AG04450 (cell line): ENCODE measurements at places on chromosomes 11 and 22.

DNA sequence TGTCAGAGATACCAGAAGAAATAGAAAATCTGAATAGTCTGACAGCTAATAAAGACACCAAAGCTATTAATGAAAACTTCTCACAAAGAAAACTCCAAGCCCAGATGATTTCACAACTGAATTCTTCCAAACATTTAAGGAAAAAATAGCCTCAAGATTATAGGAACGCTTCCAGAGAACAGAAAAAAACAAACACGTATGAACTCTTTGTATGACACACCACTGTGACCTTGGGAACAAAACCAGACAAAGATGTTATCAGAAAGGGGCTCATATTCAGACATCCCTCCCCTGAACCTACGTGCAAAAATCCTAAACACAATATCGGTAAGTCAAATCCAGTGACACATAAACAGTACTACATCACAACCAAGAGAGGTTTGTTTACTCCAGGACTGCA lies 23.5 kb downstream of the CERK start:
- no peak for DNase-seq

DNA sequence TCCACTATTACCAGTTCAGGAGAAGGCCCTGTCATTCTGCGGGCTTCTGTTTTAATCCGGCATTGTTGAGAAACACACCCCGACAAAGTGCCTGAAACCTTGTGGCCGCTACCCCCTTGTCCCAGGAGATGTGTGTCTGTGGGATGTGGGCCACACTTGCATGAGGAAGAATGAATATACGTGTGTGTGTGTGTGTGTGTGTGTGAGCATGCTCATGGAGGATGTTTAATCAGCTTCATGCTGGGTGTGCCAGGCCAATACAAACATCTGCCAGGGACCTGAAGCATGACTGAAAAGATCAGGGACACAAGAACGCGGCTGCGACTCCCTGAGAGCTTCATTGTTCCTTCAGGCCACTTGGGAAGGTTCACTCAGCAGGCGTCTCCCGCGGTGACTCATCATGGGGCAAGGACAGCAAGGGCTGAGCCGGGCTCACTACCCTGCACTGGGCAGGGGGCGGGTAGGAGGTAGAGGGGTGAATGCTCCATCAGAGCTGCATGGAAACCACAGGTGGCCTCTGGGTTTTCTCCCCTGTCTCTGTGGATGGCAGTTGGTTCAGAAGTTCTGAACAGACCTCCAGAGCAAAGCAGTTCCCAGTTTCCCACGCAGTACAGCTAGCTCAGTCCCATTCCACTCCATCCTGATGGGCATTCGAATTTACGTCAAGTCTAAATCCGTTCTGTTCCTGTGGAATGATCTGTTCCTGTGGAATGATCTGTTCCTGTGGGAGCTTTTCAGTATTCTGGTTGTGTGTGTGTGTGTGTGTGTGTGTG lies 7.0 kb upstream of the MALAT1 start:
- no peak for DNase-seq

DNA sequence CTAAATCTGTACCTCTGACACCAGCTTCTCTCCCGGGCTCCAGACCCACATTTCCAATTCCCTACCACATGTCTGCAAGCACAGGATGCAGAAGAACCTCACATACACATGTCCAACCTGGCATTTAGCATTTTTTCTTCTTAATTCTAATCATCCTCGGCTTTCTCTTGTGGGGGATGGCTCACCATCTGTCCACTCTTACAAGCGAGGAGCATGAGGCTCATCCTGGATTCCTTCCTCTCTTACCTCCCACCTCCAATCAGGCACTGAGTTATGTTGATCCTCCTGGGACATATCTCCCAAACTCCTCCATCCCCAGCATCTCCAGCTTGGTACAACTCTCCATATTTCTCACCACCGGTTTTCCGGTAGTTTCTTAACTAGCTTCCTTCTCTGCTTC lies 149.8 kb upstream of the LARGE1 start:
- no peak for DNase-seq

DNA sequence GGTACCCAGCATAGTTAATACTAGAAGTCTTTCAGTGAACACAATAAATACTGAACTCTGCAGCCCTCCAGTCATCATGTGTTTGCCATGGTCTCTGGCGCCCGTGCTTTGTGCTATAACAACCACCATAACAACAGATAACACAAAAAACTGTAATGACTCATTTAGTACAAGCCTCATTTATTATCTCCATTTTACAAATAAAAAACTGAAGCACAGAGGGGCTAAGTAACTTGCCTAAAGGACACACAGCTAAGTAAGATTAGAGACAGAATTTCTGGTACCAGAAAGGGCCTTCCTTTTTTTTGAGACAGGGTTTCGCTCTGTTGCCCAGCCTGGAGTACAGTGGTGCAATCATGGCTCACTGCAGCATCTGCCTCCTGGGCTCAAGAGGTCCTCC lies 19.5 kb downstream of the RBFOX2 start:
- no peak for DNase-seq

DNA sequence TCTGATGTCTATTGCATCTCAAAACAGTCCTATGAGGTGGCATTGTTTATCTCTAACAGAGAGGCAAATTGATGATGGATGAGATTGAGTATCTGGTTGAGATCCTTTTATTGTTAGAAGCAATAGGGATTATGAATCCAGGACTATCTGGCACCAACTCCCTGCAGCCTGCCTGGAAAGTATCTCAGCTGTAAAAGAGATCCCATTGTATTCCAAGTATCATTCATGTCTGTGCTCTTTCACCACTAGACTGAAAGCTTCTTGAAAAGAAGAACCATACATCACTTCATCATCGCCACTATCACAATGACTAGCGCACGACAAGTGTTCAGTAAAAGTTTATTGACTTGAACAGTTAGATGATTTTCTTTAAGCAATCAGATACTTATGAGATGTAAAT lies 41.9 kb upstream of the PCF11 start:
- no peak for DNase-seq

DNA sequence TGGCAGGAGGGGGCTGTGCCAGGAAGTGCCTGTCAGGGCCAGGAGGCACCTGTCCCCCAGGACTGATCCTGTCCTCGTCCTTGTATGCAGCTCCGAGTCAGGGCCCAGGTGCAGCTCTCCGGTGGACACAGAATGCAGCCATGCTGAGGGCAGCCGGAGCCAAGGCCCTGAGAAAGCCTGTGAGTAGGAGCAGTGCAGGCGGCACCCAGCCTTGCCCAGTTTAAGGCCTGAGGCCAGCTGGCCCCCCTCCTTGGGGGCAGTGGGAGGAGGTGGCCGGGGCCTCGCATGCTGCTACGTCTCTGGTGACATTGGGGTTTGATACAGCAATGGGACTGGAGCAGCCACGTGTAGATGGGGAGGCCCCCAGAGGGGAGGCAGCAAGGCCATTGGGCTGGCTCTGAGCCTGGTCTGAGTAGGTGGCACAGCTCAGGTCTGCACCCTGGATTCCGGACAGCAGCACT lies 34.9 kb downstream of the SBF1 start:
- no peak for DNase-seq

- DNase-seq = no peak
These were observed 12.2 kb downstream of the MPPED2 start for GRCh38 chr11:30573951-30574350.

DNA sequence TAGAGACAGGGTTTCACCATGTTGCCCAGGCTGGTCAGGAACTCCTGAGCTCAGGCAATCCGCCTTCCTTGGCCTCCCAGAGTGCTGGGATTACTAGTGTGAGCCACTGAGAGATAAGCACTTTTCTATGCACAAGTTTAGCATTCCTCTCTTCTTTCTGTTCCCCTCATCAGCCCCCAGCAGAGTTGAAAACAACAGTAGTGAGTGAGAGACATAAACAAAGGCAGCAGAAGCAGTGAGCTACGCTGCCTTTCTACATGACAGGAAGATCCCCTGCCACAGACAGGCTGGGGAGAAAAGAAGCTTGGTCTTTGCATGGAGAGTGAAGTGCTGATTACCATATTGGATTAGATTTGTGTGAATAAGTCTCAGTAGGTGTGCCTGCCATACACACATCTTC lies 392.0 kb upstream of the KIRREL3 start:
- DNase-seq = no peak

- no peak for DNase-seq
These were observed 7.5 kb upstream of the CTSD start for GRCh38 chr11:1771273-1771672.

- DNase-seq = peak; percentile 82
These were observed 11.2 kb upstream of the TMEM184B start for GRCh38 chr22:38284042-38284402.

DNA sequence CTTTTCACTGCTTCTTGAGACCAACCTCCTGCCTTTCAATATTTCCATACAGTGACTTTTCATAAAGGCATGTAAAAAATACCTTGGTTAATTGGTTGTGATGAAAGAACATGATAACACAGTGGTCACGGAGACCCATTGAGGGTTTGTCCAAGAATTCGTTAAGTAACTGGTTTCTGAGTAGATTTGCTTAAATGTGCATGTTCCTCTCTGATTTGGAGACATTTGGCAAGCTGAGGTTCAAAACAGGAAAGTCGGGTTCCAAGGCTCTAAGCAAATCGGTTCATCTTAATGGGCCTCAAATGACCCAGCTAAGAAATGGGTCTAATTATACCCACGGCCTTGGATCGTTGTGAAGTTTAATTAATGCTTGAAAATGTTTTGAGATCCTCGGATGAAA lies 36.9 kb upstream of the CCND1 start:
- no peak for DNase-seq

GRCh38 chr11:2458321-2458720 lies 13.5 kb downstream of the KCNQ1 start:
- DNase-seq = no peak

DNA sequence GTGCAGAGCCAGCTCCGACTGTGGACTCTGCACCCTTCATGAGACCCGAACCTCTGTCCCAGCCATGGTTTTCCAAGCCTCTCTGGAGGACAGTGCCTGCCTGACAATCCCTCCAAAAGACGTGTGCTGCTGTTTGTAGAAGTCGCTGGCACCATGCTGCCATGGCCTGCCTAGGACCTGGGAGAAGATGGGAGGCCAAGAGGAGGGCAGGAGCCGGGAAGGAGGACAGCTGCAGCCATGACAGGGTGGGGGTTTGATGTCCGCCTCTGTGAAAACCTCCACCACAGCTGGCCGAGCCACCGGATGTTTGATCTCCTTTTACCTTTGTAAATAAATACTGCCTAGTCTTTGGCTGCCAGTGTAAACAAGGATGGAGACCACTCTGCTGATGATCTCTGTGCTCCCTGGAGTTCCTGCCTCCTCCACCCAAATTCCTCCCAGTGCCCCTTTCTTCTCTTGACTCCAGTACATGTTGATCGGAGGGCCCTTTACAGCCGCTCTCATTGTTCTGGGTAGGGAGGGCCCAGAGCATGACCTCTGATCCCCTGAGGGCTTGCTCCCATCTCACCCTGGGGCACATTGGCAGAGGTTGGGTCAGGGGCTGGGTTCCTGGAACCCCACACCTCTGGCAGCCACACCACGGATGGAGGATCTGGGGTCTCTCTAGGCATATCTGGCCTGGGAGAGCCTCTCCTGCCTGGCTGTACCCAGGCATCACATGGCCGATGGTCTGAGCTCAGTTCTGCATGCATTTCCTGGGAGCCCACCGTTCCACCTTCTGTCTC lies 66.9 kb downstream of the BCR start:
- DNase-seq = no peak

GRCh38 chr11:43053638-43054412 lies 258.0 kb upstream of the API5 start:
- DNase-seq = no peak

DNA sequence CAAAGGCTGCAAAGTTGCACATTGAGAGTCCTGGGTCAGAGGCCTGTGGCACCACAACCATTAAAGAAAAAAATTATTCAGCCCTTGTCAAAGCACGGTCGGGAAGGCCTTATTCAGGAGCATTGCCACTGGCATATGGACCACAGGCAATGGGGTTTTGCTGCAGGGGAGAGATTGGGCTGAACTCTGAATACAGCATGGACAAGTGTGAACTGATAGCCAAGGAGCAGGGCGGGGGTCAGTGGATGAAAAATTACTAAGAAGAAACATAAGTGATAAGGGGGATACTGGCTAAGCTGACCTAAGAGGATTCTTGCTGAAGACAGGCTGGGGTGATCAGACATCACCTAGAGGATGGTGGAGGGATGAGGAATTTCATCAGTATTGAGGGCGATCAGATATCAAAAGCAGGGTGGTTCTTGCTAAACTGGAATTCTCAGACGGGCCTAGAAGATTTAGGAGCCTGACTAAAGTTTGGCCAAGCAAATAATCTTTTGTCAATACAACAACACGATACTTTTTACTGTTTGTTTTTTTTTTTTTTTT lies 3.3 kb upstream of the DGCR8 start:
- DNase-seq = no peak

DNA sequence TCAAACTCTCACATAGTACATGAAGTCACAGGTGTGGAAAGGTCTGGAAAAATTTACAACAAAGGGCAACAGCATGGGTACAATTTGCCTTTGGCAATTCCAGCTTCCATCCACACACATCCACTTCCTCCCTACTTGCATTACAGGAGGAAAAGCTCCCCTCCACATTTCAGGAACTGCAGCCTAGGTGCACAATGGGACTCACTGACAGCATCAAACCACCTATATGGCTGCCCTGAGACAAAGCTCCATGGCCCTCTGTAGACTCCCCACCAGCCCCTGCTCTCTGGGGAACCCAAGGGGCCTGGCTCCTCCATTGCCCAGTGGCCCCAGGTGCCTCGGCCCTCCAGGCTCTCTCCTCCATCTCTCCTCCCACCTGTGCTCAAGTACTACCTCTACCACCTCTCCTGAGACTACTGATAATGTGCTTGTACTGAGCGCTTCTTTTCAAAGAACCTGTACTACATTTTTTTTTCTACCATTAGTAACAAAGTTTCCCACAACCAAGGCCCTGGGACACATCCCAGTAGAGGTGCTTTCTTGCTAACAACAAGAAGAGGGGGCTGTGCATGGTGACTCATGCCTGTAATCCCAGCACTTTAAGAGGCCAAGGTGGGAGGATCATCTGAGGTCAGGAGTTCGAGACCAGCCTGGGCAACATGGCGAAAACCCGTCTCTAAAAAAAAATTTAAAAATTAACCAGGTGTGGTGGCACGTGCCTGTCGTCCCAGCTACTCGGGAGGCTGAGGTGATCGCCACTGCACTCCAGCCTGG lies 4.9 kb downstream of the YPEL1 start:
- DNase-seq = no peak

GRCh38 chr11:111379602-111380136 lies 594 bp upstream of the POU2AF1 start:
- no peak for DNase-seq

DNA sequence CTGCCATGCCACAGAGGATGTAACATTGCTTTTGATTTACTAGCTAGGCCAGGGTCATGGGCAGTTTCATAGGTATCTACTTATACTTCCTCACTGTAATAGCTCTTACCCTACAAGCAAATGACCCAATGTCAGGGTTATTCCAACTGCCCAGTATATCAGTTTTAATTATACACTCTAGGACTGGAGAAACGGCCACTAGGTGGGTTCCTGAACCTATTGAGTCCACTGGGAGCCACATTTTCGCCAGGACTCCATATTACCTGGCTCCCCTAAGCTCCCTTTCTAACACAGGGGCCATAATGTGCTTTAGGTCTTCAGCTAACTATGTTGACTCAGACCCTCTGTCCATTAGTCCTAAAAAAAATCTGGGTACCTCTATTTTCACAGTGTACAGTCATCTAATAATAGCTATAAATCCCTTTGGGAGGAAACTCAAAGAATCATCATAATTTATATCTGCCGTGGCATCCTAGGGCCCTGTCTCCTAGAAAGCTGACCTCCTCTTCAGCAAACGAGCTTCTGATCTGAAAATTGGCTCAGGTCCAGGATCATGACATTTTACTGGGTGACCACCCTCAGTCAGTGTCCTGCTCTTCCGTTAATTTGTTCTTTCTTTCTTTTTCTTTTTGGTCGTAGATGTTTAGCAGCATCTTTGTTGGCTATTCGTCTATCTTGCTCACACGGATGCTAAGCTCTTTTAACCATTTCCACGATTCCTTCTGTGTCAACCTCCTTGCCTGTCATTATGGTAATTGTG lies 244.3 kb downstream of the FAM76B start:
- no peak for DNase-seq
